Fibroblast of skin of abdomen (primary cell): ENCODE measurements at places on chromosomes 1 and 21.

DNA sequence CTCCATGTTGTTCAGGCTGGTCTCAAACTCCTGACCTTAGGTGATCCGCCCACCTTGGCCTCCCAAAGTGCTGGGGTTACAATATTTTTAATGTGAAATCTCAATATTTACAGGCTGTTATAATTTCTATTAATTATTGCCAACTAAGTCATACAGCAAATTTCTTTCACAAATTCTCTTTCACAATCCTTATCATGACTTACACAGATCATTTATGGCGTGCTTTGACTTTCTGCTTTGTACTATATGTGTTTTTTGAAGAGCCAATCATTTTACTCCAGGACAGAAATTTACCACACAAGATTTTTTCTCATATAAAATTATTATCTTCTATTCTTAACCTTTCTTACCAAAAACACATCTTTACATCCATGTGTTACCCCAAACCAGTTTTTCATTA lies 1729.9 kb downstream of the NCAM2 start:
- no peak for DNase-seq

DNA sequence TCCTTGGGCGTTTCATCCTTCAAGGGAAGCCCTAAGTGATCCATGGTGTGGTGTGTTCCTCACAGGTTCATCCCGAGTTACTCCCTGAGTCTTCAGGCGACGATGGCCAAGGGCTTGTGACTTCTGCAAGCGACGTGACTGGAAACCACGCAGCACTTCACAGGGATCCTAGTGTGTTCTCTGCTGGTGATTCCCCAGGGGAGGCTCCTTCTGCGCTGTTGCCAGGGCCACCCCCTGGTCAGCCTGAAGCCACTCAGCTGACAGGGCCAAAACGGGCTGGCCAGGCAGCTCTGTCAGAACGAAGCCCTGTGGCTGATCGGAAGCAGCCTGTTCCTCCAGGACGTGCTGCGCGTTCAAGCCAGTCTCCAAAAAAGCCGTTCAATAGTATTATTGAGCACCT lies 71.5 kb downstream of the VPS26C start:
- DNase-seq: no peak

DNA sequence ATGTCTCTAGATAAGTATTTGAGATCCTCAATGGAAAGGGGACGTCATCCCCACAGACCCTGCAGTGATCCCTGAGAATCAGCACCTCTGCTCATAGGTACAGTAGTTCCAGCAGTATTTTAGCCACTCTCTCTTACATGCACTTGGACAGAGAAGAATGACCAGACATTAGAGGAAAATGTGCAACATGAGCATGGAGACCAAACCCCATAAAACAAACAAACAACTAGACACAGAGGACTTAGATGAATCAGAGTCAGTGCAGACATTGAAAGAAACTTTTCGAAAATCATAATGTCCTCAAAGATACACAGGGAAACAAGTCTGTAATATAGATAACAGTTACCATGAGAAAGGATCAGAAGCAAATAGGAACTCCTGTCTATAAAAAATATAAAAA lies 108.2 kb downstream of the LYPLAL1 start:
- no peak for DNase-seq

DNA sequence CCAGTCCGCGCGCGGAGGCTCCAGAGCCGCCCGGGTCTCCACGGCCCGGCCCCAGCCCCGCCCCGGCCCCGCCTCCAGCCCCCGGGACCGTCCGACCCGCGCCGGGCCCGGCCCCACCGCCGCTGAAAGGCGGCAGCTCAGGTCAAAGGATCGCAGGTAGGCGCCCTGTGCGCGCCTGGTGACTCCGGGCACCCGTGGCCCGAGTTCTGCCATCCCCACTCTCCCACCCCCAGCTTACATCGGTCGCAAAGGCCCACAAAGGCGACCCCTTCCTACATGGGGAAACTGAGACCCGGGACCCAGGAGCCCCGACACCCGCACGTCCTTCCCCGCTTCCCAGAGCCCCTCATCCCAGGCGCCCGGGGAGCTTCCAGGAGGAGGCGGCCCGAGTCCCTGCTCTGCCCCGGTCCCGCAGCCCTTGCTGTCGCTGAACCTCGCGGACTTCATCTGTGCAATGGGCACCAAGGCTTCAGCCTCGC lies at the start of gene TMEM200B:
Gene TMEM200B (minus strand): TSS at position 17 of the 479 bp plus-strand sequence. CDS start 2,075 bp downstream, outside the sequence.
- no peak for DNase-seq

- DNase-seq: no peak
Measured at GRCh38 chr1:199472018-199472417, 555.5 kb upstream of the NR5A2 start.

DNA sequence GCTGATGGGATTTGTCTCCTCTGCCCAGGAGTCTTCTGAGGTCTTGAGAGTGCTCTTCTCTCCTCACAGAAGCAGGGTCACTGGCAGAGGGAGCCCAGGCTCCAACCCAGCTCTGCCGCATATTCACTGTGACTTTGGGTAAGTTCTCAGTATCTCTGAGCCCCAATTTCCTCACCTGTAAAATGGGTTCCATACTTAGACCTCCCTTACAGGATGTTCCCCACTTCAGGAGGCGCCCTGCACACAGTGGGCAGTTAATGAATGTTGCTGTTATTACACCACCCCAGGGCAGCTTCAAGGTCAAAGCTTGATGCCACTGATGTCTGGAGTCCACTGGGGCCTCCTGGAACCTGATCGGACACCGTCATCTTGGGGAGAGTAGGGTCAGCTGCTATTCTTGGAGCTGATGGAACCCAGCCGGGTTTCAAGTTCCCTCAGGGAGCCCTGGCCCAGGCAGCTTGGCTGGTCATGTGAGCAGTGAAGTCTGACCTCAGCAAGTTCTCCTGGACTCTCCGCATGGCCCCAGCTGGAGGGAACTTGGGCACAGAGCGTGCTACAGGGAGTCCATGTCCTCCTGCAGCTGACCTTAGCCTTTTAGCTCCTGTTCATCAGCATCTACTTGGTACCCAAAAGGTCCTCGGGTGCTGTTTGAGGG lies 21.8 kb downstream of the COA7 start:
- no peak for DNase-seq

GRCh38 chr1:111084999-111085398 lies 54.9 kb downstream of the DRAM2 start:
- no peak for DNase-seq

GRCh38 chr1:182164273-182164672 lies 102.8 kb upstream of the ZNF648 start:
- no peak for DNase-seq
